ENCODE measurements at places on chromosomes 1 and 21.

DNA sequence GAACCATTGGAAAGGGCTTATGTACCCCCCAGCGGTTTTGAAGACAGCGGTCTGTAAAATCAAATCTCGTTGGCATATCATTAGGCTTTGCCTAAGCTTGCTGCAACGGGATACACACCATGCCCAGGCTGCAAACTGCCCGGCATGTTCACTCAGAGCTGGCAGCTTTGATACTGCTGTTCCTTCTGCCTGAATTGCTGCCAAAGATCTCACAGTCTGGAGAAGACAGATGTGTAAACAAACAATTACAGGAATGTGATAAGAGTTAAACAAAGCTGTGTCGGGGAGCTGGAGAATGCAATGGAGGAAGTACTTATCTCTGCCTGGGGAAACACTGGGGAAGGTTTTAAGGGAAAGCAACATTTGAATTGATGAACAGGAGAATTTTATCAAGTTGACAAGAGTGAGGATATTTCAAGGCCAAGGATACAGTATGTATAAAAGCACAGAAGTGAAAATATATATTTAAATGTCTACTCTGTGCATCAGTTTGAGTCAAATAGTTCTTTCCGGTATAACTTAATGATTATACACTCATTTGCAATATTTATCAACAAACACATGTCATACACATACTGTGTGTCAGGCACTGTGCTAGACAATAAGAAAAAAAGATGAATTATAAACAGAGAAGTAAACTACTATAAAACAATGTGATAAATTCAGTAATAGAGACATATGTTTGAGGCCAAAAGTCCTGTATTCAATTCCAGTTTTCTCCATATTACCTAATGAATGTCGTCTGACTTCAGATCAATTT lies 29.9 kb downstream of the CHML start:
- DNase-seq = no peak

- DNase-seq = no peak
Observed at GRCh38 chr1:41504114-41505035, 19.9 kb upstream of the EDN2 start.

DNA sequence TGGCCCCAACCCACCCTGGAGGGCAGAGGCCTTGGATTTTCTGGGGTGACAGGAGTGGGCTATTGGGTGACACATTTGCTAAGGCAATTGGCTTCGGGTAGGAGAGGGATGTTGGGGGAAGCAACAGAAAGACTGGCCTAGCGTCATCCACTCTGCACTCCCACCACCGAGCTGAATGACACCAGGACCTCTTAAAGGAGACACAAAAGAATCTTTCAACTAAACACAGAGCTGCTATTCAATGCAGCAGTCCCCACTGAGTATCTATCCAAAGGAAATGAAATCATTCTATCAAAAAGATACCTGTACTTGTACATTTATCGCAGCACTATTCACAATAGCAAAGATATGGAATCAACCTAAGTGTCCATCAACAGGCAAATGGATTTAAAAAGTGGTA lies 6.2 kb downstream of the TFF2 start:
- DNase-seq = no peak

DNA sequence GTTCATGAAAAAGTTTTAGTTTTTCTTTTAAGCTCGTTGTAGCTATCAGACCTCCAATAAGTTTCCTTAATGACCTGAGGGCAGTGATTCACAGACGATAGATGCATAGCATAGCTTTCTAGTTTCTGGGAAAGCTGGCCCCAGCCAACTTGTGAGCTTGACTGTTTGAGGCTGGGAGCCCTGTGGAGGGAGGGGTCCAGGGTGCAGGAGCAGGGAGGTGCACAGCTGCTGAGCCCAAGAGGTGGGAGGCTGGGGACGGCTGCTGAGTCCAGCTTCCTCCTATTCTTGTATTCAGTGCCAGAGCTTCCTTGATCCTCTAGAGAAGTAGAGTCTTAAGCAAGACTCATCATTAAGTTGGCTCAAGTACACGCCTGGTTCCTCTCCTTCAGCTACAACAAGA lies 11.0 kb upstream of the AVPR1B start:
- DNase-seq = no peak

- DNase-seq = no peak
Observed at GRCh38 chr1:230879778-230880177, 11.5 kb upstream of the C1orf198 start.

DNA sequence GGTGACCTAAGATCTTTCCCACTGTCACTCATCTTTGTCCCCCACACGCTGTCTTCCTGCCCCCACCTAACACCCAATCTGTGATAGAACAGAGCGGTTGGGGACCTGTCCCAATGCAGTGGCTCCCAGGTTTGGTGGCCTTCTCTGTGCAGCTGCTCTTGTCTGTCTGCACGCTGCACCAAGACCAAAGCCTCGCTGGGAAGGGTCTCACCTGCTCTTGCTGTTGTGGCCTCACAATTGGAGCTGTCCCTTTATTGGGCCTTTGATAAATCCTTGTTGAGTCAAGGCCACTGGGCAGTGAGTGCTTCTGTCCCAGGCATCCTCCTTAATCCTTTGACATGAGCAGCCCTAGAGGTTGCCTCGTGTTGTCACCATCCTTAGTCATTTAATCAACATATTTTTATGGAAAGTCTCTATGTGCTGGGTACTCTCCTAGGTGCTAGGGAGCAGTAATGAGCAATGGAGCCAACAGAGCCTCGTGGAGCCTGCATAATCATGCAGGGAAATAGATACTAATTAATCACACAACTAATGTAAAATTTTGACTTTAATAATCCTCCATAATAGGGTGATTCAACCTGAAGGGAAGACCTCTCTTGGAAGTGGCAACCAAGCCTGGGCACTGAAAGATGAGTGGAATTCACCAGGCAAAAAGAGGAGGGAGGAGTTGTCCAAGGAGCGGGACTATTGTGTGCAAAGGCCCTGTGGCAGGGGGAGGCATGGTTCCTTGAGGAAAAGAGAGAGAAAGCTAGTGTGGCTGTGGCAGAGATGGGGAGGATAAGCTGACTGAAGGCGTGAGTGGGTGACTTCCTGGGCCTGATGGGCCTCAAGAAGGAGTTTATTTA lies 57.6 kb downstream of the MAN1C1 start:
- DNase-seq = no peak

DNA sequence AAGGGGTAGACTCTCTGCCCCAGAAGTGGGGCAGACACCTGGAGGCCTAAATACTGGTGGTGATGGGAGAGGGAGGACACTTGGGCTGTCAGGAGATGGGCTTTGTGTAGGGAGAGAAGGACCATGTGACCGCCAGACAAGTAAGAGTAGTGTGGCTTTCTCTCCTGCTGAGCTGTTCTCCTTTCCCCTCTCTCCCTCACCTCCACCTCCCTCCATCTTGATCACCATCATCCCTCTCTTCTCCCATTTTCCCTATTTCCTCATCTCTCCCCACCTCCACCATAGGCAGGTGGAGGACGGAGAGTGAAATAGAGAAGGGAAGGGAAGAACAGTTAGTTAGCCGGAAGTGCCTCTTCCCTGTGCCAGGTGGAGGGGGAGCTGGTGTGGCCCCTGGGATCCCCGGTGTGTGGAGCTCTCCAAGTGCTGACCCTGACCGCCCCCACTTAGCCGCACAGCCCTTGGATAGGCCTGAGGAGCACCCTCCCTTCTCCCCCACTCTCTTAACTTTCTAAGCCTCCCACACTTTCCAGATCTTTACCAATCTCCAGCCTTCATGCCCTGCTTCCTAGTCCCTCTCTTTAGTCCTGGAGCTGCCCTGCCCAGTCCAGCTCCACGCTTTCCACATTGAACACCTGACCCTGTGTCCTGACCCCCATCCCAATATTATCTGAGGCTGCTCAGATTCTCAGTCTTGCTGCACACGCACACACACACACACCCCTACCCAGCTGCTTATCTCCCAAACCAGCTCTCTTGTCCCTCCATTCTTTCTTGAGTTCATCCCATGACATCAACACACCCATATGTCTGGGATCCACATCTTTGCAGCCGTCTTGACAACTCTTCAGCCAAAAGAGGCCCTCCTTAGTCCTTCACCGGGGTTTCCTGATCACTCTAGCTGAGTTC lies 1.5 kb downstream of the CELF3 start:
- no peak for DNase-seq

DNA sequence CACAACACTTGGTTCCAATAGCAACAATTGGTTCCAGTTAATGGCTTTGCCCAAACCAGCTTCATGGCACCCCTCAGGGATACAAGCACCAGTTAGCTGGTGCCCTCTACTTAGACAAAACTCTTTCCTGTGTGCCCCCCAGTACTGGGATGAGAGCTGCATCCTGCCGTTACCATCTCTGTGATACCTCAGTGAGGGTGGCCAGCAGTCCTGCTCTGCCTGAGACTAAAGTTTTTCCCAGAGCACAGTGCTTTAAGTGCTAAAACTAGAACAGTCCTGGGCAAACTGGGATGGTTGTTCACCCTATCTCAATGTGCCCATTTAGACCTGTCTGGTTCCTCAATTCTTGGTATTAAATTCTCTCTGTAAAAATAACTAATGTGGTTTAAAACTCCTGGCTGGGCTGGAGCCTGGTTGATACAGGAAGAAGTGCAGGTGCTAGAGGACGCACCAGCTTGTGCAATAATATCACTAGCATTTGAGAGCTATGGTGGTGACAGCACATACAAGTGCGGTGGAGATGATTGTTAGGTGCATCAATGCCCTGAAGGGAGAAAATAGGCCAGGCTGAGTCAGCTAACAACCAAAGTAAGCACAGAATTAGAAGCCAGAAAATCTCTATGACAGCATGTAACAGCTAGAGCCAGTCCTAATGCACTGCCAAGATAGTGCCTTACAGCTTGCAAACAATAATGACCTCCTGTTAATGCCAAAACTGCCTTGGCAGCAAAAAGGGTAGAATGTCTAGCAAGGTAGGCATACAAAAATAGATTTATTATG lies 179.8 kb upstream of the GALNT2 start:
- DNase-seq = no peak

- DNase-seq = no peak
Observed at GRCh38 chr21:36509973-36510664, 30.2 kb upstream of the CLDN14 start.

DNA sequence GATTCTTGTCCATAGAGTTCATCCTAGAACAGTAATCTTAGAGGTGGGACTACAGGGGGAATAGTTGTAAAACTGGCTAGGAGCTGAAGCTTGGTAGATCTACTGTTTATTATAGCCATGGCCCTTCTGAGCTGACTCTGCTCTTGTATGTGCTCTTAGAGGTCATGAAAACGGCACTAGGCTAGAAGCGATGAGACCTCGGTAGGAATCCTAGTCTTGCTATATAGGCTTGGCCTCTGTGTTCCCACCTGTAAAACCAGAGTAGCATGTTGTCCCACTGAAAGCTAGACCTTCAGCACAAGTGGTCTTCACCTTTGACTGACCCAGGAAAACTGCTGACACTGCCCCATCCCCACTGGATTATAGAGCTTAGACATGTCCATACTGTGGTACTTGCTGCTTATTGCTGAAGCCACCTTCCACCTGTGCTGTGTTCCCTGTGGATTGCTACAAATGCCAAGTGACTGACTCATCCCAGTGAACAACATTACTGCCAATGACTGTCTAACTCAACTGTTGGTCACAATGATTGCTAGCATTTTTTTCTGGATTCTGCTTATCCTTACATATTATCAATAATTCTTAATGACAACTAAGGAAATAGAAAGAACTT lies 23.0 kb upstream of the PIGC start:
- no peak for DNase-seq

GRCh38 chr1:193662030-193662429 lies 475.6 kb upstream of the B3GALT2 start:
- no peak for DNase-seq

GRCh38 chr1:3244025-3244926 lies 175.3 kb downstream of the PRDM16 start:
- DNase-seq = no peak

DNA sequence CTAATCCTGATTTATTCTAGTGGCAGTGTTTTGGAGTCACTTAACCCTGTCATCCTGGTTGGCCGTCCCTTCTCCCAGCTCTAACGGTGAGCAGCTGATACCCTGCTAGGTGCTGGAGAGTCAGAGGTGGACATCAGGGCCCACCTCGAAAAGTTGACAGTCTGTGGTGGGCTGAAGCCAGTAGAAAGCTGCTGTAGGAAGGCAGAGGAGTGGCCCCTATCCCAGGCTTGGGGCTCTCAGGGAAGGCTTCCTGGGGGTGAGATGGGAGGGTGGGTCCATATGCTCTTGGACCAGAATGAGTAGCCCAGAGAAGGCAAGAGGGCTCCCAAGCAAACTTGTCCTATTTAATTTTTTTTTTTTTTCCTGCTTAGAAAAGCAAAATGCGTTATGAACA lies 475 bp upstream of the RPL5 start:
- no peak for DNase-seq

DNA sequence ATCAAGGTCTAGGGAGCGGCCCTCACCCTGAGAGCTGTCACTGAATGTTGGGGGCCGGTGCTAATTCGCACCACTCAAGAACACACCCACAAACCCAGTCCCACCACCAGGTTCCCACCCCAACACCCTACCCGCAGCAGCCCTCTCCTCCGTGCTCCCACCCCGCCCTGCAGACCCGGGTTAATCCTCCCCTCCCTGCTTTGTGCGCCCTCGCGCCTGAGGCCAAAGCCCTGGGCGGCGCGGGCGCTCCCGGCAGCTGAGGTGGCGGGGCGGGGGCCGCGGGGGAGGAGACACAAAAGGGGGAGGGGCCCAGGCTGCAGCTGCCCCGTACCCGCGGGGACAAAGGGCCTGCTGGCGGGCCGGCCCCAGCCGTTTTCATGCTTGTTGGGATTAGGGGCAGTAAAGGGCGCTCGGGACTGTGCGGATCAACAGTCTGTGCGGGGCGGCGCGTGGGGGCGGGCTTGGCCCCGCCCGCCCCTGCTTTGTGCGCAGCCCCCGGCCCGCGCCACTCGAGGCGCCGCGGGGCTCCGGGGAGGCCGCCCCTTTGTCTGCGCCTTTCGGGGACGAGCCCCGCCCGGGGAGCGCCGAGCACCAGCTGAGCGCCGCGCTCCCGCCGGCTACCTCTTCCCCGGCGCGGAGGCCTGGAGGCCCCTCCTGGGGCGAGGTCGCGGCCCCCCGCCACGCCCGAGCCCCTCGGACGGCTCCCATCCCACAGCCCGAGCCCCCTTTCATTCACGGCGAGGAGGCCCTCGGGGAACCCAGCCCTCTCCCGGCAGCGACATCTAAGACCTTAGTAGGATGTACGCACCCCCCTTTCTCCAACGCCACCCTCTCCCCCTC lies 10.9 kb downstream of the C1orf216 start:
- no peak for DNase-seq

DNA sequence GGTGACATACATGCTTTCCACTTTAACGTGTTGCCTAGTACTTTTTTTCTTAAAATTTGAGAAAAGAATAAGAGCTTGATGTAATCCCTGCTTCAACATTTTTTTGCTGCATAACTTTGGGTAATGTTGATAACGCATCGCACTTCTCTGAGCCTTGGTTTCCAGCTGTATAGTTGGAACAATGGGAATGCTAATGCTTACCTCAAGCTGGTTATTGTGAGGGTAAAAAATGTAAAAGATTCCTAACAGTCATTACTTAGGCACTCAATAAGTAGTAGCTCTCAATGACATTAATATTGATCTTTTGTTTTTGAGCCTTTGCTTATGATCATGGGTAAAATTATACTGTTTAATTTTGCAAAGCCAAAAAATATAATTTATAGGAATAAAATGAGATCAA lies 683.3 kb upstream of the CXADR start:
- DNase-seq = no peak

All from activated CD4-positive, alpha-beta T cell treated with anti-CD3 and anti-CD28 coated beads, Interleukin-2, amount 50 U/mL, for 24 hours (primary cell).